ENCODE measurements at places on chromosomes 6 and 20. TPM values are rescaled to one million over a fixed set of nuclear protein-coding genes. Genes with fewer than 3 reads are reported as not detected.

The ITCH gene
- 21.8 TPM for total RNA-seq

The SLC35D3 gene
- total RNA-seq, result 0.07 TPM

The TLDC2 gene
- not detected for total RNA-seq

The SIRPA gene
- total RNA-seq, result 29.6 TPM

The HTR1E gene
- not detected for total RNA-seq

The RAB32 gene
- total RNA-seq, result 35.3 TPM

The MAP1LC3A gene
- total RNA-seq, result 31.6 TPM
